BJ (cell line): ENCODE measurements at places on chromosomes 11 and 22. TPM values are rescaled to one million over a fixed set of nuclear protein-coding genes. Genes with fewer than 3 reads are reported as not detected.

Gene PDE3B
- 0.06 TPM in 2 replicates for polyA plus RNA-seq

DNA sequence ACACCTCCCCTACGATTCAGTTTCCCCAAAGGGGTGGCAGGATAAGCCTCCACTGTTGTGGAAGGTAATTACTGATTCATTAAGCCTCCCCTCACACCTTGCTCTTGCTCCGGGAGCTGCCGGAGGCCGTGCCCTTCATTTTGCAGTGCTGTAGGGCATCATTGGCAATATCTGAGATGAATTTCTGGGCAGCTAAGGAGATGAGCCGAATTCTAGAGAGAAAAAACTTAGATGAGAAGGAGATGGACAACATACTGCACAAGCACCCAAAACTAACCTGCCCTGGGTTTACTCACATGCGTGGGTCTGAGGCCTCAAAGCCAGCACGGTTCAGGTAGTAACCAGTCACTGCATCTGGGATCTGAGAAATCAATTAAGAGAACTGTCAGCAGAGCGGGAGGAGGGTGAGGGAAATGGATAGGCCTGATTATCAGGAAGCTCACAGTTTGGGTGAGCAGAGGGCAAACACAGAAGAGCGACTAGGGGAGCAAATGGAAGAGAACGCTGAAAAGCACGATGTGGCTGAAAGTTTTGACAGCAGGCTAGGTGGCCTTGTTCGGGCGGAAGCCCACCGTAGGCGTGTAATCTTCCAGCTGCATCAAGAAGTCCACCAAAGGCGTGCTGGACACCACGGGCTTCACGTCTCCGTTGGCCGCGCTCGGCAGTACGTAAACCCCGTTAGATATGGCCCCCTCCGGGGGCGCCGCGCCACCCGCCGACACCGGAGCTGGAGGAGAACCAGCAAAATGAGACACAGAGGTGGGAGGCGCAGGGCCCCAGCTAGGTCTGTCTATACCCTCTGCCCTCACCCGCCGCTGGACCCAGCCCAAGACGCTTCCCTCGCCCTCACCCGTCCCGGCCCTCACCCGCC, 689 bp downstream of the TAF10 start:
- no peak for DNase-seq

GRCh38 chr11:128323381-128323780, 264.0 kb downstream of the ETS1 start:
- DNase-seq = no peak

Gene DMC1
- polyA plus RNA-seq = 0.37 and 0.97 TPM in 2 replicates

Gene MUC5AC
- polyA plus RNA-seq = not detected in 2 replicates

DNA sequence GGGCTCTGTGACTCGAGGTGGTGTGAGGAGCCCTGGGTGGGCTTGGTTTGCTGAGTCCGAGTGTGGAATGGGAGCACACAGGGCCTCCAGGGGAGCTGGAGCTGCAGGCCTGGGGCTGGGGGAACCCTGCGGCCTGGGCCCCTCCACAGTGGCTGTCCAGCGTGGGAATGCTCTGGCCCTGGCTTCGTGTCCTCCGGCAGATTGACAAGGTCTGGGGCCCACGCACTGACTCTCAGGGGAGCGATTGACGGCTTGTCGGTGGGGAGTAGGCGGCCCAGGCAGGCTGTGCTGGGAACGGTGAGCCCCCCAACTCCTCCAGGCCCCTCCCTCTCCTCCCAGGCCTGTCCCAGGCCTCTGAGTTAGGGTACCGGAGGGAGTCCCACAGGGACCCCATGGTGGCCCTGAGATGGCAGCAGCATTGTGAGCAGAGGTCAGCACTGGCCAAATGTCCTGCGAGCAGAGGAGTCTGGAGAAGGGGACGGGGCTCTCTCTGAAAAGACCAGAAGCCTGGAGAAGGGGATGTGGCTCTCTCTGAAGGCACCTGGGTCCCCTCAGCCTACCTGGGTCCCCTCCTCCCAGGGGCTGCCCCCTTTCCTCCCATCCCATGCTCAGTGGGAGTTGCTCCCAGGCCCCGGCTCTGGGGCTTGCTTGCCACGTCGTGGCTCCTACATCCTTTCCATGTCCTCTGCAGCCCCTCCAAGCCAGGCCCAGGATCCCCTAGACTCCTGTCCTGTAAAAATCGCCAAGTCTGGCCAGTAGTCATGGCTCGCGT, 23.8 kb upstream of the MYEOV start:
- no peak for DNase-seq

Gene CHRM4
- 0.10 TPM in 1 of 2 replicates, not detected in the other for polyA plus RNA-seq

- no peak for DNase-seq
These were observed 44.2 kb upstream of the SLC5A1 start for GRCh38 chr22:31998784-31999385.

Gene SOX6
- 1.9 and 2.0 TPM in 2 replicates for polyA plus RNA-seq

- DNase-seq = no peak
These were observed 572.9 kb upstream of the CHORDC1 start for GRCh38 chr11:90795746-90796145.

- no peak for DNase-seq
These were observed 627 bp downstream of the GTF2H1 start for GRCh38 chr11:18322818-18323570.

DNA sequence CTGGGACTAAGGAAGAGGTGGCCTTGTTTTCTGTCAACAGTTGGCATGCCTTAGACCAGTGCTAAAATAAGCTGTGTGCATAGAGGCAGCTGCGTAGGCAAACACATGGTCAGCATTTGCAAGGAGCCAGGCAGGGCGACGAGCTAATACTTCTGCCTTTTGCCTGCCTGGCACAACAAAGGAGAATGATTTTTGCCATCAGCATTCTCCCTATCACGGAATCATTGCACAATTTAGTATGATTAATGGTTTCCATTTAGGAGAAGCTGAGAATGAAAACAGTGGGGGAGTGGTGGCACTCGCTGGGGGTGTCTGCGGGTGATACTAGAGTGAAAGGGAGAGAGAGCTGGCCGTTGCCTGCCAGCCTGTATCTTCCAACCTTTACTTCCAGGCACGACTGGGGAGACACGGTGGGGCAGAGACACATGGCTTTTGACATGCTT, 336.0 kb downstream of the CADM1 start:
- DNase-seq = no peak

Gene NPAS4
- polyA plus RNA-seq = 0.43 and 0.72 TPM in 2 replicates

GRCh38 chr11:119474682-119475596, 52.0 kb upstream of the THY1 start:
- DNase-seq = peak; percentile 56

Gene CRYBB1
- polyA plus RNA-seq = not detected in 2 replicates

GRCh38 chr11:95799546-95799945, 9.2 kb downstream of the CEP57 start:
- DNase-seq = no peak

- DNase-seq = no peak
These were observed 564.2 kb upstream of the KIRREL3 start for GRCh38 chr11:127564810-127565209.

Gene SYCE3
- polyA plus RNA-seq = not detected in 2 replicates

DNA sequence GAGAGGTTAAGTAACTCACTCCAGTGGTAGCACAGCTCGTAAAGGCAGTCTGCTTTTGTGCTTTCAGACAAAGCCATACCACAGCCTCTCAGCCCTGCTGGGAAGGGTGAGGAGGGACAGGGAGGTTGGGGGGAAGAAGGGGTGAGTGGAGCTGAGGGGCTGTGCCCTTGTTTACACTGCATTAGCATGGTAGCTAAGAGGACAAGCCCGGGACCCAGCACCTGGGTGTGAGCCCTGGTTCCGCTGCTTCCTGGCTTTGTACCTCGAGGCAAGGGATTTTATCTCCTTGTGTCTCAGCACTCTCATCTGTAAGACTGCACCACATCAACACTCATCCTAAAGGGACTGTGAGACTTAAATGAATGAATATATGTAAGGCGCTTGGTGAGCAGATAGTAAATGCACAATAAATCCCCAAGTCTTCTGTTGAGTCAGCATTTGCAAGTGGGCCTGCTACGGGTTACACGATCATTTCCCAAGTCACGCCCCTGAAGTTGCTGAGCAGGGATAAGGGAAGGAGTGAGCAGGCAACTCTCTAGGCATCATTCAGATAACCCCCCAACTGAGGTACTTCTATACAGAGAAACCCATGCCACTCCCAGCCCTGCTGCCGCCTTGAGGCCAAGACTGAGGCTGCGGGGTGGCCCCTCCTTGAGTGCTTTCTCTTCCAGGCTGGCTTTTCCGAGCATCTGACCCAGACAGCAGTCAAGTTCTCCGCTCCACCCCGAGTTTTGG, 7.5 kb downstream of the RASD2 start:
- DNase-seq = no peak

Gene UCP3
- 0.54 and 0.77 TPM in 2 replicates for polyA plus RNA-seq

- no peak for DNase-seq
These were observed 63.5 kb upstream of the FDX1 start for GRCh38 chr11:110366291-110366690.

DNA sequence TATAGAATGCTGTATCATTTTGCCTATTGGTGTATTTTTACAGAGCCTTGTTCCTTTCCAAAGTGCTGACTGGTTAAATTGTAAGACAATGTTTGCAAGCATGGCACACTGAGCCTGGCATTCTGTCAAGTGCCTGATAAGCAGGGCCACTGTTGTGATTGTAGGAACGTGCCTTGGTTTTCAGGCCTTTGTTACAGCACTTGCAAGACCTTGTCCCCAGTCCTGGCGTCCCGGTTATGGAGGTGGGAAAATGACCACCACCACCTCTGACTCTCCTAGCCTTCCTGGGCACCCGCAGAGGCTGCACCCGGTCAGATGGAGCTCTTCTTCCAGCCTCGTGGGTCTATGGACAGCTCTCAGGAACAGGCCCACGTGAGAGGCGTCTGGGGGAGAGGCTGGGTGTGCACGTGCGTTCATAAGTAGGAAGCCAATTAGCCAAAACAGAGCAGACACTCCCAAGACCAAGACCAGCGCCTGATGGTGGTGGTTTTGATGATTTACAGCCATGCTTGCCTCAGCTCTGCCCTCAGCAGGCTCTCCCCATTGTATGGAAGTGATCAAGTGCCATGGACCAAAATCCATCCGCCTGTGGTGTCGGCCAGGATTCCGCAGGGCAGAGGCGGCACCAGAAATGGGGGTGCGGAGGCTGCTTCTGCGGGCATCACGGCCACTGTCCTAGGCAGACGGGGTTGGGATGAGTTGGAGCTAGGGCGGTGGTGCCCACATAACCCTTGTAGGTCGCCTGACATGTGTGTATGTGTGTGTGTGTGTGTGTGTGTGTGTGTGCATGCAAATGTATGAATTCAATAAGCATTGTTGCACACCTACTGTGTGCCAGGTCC, 89.8 kb downstream of the RTL6 start:
- DNase-seq = no peak

- DNase-seq = no peak
These were observed 188.3 kb downstream of the OPCML start for GRCh38 chr11:133343951-133344350.

Gene GGT5
- polyA plus RNA-seq = 13.3 and 29.1 TPM in 2 replicates

Gene CPT1A
- 24.2 and 29.8 TPM in 2 replicates for polyA plus RNA-seq

- no peak for DNase-seq
These were observed 31.5 kb downstream of the ZBTB16 start for GRCh38 chr11:114090976-114091375.

- DNase-seq = no peak
These were observed 569.7 kb downstream of the NTM start for GRCh38 chr11:131940126-131940525.

DNA sequence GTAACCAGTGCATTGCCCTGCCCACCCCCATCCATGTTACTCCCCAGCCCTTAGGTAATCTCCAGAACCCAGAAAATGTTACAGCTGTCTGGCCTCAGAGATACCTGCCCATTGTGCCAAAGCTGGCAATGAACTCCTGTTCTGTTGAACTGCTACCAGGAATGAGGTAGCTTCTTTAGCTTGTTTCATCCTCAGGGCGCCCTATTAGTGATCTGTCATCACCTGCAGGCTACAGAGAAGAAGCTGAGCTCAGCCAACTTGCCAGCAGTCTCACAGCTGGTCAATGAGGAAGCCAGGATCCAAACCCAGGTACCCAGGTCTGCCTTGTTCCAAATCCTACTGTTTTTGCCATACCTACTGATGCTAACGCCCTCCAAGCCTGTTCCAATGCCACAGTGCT, 88.7 kb downstream of the GALNT18 start:
- no peak for DNase-seq

Gene HPS5
- polyA plus RNA-seq = 15.3 and 23.2 TPM in 2 replicates

DNA sequence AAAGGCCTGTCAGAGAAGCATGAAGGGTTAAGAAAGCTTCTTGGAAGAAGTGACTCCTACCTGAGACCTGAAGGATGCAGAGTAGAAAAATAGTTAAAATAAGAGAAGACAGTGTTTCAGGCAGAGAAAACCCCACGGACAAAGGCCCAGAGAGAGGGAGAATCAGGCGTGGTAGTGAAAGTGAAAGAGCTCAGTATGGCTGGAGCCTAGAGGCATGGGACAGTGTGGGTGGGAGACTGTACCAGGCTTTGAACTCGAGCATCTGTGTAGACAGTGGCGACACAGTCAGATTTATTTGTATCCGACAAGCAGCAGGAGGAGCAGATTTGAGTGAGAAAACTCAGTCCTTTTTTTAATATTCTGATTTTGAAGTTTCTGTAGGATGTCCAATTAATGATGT, 360.0 kb downstream of the OPCML start:
- DNase-seq = no peak

Gene CAPN5
- polyA plus RNA-seq = 11.3 and 18.4 TPM in 2 replicates

DNA sequence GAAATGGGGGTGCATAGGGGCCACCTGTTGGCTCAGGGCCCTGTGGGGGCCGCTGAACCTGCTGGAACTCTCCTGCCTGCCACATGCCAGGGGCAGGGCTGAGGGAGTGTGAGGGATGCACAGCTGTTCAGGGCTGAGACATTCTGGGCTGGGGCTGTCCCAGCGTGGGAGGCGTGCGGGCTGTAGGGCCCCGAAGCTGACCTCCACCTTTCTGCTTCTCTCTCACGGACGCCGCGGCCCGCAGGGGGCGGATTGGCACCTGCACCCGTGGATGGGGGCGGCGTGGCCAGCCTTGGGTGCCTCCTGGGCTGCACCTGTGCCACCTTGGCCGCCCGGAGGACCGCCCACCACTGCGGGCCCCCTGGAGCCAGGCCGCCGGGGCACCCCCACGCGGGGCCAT, 4.1 kb downstream of the CCDC188 start:
- DNase-seq = no peak

DNA sequence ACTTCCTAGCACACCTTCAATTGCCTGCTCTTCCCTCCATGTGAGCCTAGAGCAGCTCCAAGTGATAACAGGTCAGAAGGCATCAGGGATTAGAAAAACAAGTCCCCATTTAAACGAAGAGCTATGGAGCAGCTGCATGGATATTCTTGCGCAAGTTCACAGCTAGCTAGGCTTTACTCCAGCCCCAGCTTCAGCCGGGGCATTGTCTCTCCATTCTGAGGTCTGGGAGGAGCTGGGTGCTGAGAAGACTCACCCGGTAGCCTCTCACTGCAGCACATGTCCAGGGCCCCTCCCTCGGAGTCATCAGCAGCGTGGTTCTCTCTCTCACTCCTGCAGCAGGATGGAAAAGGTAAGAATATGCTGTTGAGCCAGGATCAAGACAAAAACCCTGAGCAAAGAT, 26.0 kb downstream of the PTPN5 start:
- DNase-seq = no peak

DNA sequence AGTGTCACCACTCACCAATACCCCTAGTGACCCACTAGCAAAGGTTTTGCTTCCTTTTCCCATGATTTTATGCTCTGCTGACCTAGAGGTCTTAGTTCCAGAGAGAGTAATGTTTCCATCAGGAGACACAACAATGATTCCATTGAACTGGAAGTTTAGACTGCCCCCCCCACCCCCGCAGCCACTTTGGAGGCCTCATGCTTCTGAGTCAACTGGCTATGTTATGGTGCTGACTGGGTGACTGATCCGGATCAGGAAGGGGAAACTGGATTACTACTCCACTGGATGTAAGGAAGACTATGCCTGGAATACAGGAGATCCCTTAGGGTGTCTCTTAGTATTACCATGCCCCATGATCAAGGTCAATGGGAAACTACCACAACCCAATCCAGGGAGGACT, 633.6 kb downstream of the OPCML start:
- no peak for DNase-seq
